ENCODE measurements at places on chromosomes 12 and 14. TPM values are rescaled to one million over a fixed set of nuclear protein-coding genes. Genes with fewer than 3 reads are reported as not detected.

Gene CFAP73
- not detected for total RNA-seq

Gene CACNA2D4
- total RNA-seq, result not detected

Gene ACYP1
- total RNA-seq, result 19.9 TPM

Gene OTOGL
- total RNA-seq, result not detected

Gene CCDC184
- not detected for total RNA-seq

Gene EXD2
- 17.7 TPM for total RNA-seq

Gene SAMD15
- 0.86 TPM for total RNA-seq

Gene PSEN1
- 64.5 TPM for total RNA-seq

Gene CLEC4D
- not detected for total RNA-seq

Gene C12orf50
- total RNA-seq, result not detected

Gene SLC17A8
- not detected for total RNA-seq

Gene LRRC43
- not detected for total RNA-seq

Gene TUNAR
- not detected for total RNA-seq

Gene REM2
- 0.47 TPM for total RNA-seq

Gene PRH2
- not detected for total RNA-seq

Gene CMA1
- total RNA-seq, result not detected

Gene PTPRR
- total RNA-seq, result not detected

Gene ADAM21
- 0.37 TPM for total RNA-seq

Gene SERPINA9
- total RNA-seq, result not detected

Gene RPS6KA5
- total RNA-seq, result 2.2 TPM

Gene TMEM63C
- 5.1 TPM for total RNA-seq

Gene SOAT2
- not detected for total RNA-seq

Gene PLEKHD1
- 0.05 TPM for total RNA-seq
